Dorsolateral prefrontal cortex (tissue), 122 donors: ENCODE measurements at places on chromosomes 12 and 14.

DNA sequence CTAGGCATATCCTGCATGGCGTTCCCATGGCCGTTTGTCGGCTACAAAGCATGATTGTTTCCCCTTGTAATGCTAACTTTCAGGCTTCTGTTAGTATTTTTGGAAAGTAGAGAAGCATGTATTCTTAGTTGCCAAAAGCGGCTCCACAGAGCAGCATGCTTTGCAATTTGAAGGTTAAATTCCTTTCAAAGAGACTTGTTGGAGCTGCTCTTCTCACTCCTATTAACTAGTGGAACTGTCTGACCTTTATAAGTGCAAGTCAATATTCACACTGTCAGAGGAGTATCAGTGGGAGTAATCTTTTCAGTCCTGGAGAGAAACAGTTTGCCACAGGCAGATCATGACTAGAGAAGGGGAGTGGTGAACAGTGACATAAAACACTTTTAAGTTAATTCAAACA is 656.1 kb upstream of the NOVA1 start:
- no peak for DNase-seq

DNA sequence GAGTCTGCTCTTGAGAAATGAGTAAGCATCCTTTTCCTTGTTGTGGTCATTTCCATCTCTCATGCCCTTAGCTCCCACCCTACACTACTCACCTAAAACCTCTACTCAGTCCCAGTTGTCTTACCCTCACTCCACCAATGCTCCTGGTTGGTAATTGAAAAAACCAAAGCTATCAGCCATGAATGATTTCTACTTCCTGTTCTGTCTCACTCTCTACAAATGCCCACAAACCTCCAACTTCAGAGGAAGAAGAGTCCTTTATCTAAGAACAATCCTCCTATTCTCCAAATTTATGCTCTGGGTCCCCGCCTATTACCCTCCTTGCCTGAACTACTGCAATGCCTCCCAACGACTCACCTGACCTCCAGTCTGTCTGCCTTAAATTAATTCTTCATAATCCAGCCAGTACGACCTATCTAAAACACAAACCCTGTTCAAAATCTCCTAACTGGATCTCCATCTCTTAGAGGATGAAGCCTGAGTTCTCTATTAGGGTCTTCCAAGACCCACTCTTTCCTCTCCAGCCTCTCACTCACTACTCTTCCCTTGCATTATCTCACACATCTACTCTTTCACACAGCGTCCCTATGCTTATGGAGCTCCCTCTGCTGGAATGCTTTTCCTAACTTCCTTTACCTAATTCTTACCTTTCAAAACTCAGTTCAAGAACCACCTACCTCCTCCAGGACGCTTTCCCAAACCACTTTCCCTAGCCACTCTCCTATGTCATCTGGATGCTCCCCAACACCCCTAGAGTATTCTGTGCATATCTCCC is 2.2 kb downstream of the DHRS1 start:
- DNase-seq: no peak

DNA sequence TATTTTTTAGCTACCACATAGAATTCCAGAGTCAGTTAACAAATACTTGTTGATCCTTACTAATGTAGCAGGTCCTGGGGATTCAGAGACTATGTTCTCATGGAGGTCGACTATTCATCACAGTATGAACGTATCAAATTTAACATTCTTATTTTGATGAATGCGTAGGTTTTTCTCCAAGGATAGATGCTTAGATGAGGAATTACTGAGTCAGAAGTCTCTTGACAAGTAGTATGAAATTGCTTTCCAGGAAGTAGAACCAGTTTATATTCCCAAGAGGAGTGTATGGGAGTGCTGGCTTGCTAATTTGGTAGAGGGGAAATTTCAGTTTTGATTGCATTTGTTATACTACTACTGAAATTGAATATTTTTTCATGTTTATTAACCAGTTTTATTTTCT is 42.8 kb upstream of the CRADD start:
- no peak for DNase-seq

GRCh38 chr14:63940387-63940786 is 87.6 kb downstream of the SYNE2 start:
- DNase-seq: no peak

GRCh38 chr14:68249661-68250451 is 430.3 kb downstream of the RAD51B start:
- no peak for DNase-seq

- peak; percentile 39 for DNase-seq
Observed at GRCh38 chr12:2481951-2482350, 312.8 kb upstream of the FKBP4 start.

DNA sequence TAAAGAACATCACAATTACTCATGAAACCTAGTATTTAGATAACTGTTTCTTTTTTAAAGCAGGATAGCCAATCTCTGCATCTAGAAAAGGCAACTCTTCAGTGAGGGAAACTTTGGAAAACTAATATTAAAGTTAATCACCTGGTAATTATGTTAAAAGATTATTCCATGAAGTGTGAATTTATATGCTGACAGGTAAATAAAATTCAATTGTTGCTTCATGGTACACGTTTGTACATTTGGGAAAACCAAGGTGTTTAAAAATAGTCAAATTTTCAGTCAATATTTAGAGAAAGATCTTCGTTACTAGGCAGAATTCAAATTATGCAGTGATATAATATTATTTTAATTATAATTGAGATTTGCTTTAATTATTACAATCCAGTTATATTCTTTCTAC is 100.1 kb upstream of the LRFN5 start:
- DNase-seq: no peak

DNA sequence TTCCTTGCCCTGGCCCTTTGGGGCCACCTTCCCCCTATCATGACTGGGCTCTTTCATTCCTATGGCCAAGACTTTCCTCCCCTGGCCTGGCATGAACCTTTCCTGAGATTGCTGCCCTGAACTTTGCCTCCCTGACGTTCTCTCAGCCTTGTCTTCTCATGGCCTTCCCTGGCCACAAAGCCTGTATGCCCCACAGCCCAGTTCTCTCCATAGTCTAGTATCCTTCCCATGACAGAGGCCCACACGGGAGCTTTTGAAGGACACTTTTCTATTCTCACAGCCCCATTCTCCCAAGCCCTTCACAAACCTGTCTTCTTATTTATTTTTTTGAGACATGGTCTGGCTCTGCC is 4.5 kb upstream of the RNU7-1 start:
- DNase-seq: no peak

DNA sequence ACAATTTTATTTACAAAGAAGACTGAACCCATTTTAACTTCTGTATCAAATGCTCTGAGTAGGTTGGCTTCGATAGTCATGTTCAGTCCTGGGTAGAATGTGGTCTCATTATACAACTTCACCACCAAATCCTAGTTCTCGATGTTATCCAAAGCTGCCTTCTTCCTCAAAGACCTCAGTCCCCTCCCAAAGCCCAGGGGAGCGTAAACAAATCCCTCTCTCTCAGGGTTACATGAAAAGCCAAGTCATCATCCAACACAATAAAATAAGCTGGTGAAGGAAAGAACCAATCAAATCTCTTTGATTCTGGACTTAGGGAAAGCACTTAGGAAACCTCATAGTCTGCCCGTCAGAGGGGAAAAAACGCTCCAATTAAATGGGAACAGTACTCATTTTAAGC is 9.1 kb downstream of the PTCSC3 start:
- DNase-seq: no peak

GRCh38 chr12:130013771-130014484 is 110.1 kb upstream of the TMEM132D start:
- peak; percentile 67 for DNase-seq

DNA sequence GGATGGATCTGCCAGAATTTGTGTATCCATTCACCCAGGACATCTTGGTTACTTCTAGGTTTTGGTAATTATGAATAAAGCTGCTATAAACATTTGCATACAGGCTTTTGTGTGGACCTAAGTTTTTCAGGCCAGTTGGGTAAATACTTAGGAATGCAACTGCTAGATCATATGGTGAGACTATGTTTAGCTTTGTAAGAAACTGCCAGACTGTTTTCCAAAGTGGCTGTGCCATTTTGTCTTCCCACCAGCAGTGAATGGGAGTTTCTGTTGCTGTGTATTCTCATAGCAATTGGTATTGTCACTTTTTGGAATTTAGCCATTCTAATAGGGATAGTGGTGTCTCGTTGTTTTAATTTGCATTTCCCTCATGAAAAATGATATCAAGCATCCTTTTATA is 133.0 kb downstream of the KIF26A start:
- no peak for DNase-seq

GRCh38 chr12:6074979-6075585 is 49.4 kb downstream of the VWF start:
- DNase-seq: no peak

DNA sequence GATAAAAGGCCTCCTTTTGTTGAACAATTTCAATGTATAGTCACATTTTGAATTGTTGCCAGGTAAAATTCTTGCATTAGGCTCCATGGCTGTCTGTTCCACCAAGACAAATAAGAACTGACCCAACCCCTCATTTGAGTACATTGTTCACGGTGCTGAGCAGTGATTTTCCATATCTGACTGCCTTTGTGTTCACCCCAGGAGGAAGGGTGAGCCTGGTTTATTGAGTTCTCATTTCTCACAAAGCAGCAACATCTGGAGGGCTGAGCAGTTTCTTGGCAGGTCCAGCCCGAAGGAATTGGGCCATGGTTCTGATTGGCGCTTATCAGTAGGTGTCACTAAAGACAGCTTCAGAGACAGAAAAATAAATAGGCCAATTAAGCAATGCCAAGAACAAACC is 149.1 kb downstream of the BMP4 start:
- no peak for DNase-seq

DNA sequence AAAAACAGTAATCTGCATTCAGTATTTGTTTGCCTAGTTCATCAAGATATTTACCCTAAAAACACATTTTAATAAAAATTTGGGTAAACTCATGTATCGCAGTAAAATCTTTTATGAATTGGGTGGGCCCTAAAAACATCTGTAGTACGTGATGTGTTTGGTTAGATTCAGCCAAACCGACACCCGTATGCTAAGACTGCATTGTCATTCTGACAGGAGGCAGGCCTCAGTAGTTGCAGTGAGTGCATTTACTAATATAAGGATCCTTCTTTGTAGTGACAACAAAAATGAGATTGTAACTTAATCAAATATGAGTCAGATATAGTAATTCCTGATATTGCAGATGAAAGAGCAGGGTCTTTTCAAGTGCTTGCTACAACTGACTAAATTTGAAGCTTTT is 191.8 kb downstream of the SLC16A7 start:
- no peak for DNase-seq

DNA sequence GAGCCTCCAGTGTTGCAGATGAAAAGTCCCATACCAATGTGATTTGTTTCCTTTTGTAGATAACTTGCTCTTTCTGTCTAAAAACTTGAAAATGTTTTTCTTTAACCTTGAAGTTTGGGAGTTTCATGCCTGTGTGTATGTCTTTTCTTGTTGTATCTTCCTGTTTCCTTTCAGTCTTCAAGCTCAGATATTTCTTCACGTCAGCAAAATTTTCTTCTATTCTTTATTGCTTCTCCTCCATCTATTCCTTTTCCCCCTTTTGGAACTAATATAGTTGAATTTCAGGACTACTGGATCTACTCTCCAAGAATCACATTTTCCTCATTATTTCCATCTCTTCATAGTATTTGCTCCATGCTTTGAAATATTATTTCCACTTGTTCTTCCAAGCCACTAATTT is 23.9 kb downstream of the SOAT2 start:
- no peak for DNase-seq

DNA sequence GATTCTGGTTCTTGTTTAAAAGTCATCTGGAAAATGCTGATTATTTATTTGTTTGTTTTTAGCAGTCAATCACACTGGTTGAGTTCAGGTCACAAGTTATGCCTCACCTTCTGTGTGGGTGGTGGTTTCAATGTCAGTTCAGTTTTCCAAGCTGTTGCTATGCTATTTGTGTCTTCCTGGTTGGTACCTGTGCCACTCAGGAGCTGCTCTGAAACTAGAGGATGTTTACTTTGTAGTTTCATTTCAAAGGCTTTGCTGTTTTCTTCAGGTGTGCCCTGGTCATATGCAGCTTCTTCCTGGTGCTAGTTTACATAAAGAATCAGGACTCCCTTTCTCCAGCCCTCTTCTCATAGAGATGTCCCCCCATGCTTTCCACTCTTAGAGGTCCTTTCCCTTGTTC is 75.7 kb upstream of the PPP4R3A start:
- DNase-seq: no peak

DNA sequence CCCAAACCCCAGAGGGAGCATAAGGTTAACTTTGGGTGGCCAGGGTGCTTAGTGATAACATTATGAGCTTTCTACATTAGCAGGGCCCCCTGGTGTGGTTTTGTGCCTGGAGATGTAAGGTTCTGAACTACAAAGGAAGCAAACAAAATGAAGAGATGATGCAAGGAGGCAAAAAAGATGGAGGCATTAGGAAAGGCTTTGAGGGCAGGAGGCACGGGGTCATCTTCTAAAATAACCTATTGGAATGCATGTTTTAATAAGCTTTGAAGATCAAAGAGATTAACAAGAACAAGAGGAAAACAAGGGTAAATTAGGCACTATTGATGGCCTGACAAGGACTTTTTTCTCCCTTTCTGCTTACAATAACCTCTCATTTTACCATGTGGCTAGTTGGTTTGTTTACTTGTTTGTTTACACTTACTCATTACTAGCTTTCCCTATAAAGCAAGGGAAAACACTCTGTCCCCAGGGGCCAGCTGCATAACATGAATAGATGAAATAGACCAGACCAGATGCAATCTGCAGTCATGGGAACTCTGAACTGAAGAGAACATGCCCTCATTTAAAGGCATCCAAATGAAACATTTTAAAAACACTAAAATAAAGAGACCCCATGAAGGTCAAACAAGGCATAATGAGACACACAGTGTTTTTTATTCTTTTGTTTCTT is 390.3 kb downstream of the DIO2 start:
- DNase-seq: no peak

DNA sequence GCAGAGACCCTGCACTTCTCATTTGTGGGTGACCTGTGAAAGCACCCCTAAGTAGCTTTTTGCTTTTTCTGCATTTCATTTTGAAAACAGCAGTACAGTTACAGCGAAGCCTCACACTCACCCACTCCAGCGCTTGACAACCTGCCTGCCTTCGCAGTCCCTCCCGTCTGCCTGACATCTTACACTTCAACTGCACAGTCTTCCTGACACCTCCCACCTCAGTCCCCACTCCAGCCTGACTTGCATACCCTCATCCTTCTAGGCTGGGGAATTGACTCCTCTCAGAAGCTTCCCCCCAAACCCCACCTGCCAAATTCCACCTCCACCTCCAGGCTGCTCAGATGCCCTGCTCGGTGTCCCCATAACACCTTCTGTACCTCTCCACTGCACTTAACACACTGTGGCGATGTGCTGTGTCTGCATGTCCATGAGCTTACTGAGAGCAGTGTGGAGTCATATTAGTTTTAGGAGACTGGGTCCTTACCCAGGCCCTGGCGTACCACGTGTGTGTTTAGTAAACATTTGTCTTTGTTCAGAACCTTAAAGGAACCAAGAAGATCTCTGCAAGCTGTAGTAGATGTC is 159.4 kb downstream of the PRKCH start:
- no peak for DNase-seq

DNA sequence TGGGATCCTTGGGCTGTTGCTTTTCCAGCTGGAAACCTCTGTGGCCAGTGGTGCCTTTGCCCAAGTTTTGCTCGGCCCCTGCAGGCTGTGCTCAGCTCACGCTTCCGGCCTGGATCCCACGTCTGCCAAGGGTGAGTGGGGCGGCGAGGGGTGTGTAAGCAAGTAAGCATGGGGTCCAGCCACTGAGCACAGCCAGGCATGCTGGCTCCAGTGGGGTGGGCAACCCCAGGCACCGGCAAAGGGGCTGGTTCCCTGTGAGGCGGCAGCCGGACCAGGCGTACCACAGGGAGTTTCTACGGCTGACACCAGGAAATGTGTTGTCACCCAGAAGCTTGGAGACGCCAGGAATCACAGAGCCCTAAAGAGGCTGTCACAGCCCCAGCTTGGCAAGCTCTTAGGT is 393.4 kb upstream of the CCDC196 start:
- DNase-seq: no peak
